ENCODE measurements at places on chromosomes 3 and 15. TPM values are rescaled to one million over a fixed set of nuclear protein-coding genes. Genes with fewer than 3 reads are reported as not detected.
A peak's percentile ranks its signal among the peaks of the same experiment; 100 is the strongest.

The CKMT1B gene
- total RNA-seq = not detected

The MOBP gene
- total RNA-seq = 3.8 TPM

DNA sequence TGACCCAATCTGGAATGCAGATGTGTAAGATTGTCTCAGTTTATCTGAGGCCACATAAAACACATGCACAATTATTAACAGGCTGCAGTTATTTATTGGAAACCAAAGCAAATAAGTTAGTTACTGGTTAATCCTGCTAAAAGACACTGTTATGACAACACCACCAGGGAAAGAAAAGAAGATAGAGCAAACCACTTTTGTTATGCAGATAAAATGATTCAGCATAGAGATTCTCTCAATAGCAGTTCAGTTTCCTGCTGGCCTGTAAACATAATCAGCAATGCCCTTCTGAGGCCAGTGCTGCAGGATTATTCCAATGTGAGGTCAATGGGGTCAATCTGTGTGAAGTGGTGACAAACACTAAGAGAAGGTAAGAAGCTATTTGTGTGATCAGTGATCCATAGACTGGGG is 244.4 kb downstream of the ZBTB20 start:
- DNase-seq = no peak

- peak; percentile 70 for DNase-seq
Measured at GRCh38 chr15:90300988-90301706, 35.7 kb downstream of the NGRN start.

DNA sequence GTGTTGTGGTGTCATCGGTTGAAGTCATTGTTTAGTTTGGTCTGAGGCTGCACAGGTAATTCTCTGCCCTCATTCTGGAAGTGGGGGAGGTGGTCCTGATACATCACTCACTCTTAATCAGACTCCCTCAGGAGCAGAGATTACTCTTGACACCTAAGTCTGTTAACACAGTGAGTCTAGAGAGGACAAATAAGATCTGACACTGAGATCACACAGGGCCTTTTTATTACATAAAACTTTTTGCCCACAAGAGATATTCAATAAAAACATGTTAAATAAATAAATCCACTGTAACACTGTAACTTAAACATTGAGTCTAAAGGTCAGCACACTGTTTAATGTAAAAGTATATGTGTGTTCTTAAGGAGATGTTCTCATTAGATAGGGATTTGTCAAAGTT is 57.1 kb upstream of the MBNL1 start:
- DNase-seq = no peak

The STAC gene
- 4.4 TPM for total RNA-seq

DNA sequence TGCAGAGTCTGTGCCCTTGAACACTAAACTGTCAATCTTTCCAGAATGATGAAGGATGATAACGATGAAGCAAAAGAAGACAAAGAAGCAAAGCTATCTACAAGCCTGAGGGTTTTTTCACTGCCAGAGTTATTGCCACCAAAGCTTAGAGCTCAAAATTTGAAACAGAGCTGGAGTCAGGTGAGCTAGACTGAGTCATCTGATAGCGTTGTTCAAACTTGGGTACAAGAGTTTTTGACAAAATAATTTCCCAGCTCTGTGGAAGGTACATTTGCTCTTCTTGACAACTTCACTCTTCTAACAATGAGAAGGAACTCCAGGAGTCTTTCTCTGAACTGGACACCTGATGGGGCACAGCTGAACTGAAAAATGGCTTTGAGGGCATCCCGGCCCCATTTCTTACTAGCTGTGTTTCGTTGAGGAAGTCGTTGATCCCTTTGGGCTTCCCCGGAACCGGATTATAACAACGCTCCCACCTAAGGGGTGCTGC is 715 bp downstream of the MCCC1 start:
- no peak for DNase-seq

The LHFPL4 gene
- total RNA-seq = not detected

The UROC1 gene
- not detected for total RNA-seq

DNA sequence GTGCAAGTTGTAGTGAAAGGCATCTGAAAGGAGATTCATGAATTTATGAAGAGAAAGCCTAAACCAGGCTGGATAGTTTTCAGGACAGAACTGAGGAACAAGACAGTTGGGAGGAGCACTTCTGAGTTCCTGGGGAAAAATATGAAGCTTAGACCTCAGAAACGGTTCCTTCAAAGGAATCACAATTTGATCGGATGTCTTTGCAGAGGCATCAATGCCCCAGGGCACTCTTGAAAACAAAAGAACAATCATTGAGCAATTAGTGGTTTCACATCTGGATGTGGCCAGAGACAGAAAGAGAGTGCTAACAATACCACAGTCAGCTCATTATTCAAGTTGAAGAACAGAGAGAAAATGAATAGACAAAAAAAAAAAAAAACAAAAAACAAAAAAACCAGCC is 86.2 kb downstream of the KLF13 start:
- no peak for DNase-seq

DNA sequence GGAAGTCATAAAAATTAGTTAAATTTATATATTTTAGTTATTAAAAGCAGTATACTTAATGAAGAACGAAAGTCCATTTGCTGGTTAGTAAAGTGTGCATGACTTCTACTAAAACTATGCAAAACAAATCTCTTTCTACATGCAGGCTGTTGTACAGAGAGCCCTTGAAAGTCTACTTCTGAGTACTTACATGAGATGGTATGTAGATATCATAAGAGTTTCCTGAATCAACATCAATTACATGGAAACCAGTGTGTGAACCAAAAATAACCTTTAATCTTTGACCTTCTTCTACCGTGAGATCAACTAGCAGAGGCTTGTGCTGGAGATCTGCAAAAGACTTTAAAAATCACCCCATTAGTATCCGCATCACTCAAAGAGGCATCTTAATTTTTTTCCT is 42.1 kb upstream of the SLC2A2 start:
- DNase-seq = no peak

DNA sequence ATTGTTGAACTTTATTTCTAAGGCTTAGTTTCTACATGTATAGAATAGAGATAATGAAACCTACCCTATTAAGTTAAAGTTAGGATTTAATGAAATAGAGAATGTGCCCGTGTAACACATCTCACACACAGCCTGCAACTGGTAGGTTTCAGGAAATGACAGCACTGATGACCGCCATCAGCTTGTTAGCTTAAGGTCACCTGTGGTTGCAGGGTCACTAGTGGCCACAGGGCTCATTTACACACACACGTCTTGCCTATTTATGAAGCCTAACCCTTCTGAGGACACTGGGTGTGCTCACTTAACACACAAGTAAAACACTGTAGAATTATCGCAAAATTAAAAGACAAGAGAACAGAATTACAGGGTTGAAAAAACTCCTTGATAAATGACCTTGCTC is 20.1 kb downstream of the CHRM5 start:
- no peak for DNase-seq

- DNase-seq = no peak
Measured at GRCh38 chr15:50259276-50259675, 6.2 kb downstream of the HDC start.

GRCh38 chr3:180870008-180870699 is 42.3 kb upstream of the FXR1 start:
- peak; percentile 66 for DNase-seq

DNA sequence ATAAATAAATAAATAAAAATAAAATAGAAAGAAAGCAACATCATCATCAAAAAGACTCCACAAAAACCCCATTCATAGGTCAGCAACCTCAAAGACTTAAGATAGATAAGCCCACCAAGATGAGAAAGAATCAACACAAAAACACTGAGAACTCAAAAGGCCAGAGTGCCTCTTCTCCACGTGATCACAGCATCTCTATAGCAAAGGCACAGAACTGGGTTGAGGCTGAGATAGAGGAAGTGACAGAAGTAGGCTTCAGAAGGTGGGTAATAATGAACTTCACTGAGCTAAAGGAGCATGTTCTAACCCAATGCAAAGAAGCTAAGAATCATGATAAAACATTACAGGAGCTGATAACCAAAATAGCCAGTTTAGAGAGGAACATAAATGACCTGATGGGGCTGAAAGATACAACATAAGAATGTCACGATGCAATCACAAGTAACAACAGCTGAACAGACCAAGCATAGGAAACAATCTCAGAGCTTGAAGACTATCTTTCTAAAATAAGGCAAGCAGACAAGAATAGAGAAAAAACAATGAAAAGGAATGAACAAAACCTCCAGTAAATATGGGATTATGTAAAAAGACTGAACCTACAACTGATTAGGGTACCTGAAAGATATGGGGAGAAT is 26.4 kb downstream of the GNB5 start:
- DNase-seq = no peak

The ASB14 gene
- not detected for total RNA-seq

DNA sequence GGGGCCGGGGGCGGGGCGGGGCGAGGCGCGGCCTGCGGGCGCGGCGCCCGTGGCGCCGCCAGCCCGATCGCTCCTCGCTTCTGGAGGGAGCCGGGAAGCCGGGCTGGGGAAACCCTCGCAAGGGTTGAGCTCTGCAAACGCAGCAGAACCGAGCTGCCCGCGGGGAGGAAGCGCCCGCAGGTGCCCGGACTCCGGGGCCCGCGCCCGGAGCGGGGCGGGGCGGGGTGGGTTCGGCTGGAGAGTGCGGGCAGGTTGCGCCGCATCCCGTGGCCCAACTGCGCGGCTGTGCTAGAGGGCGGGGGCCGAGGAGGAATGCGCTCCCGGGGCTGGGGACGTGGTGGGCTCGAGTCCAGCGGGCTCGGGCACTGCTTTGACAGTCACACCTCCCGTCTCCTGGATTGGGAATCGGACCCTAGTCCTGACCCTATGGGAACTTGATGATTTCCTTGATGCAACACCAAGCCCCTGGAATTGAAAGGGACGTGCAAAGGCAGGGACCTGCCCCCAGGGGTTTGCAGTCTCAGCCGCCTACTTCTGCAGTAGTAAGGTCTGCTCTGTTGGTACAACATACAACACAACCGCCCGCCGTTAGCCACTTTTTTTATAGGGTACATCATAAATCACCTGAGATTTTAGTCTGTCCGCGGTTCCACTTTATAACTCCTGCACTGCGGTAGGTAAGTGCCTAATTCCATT is 34.3 kb downstream of the ZBTB38 start:
- DNase-seq = peak; percentile 80

DNA sequence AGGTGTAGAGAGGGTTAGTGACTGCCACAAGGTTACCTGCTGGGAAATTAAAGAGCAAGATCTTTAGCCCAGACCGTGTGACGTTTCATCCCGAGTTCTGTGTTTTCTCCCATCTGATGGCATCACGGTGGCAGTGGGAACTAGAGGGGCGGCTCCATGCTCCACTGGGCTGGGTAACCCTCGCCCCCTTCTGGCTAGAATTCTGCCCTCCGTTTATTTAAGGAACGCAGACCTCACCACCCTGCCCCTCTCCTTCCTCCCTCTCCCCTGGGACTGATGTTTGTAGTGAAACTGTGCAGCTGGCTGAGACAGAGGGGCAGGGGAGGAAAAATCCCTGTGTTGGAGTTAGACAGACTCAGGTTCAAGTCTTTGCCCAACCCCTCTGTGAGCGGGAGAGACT is 65.6 kb downstream of the ITGA11 start:
- DNase-seq = no peak

Data from sciatic nerve (tissue), 2 donors.